ENCODE measurements at places on chromosomes 12 and 14. TPM values are rescaled to one million over a fixed set of nuclear protein-coding genes. Genes with fewer than 3 reads are reported as not detected.

The MFAP5 gene
- not detected for total RNA-seq

The ARHGAP9 gene
- not detected for total RNA-seq

The LPAR5 gene
- total RNA-seq = not detected

The MORN3 gene
- under 0.01 TPM for total RNA-seq

The LALBA gene
- not detected for total RNA-seq

The DENR gene
- 25.6 TPM for total RNA-seq
